ENCODE measurements at places on chromosomes 16 and 17. TPM values are rescaled to one million over a fixed set of nuclear protein-coding genes. Genes with fewer than 3 reads are reported as not detected.

DNA sequence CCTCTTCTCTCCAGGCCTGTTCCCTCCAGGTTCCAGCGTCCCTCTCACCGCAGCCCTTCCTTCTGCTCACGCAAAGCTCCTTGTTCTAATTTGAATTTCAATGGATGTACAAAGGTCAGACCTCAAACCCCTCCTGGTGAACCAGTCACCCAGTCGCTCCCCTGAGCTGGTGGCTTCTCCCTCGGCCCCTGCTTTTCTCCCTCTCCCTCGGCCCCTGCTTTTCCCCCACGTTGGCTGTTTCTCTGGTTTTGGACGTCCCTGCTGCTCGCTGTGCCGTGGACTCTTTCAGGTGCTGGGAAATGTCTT, 8.6 kb upstream of the MSLN start:
- no peak for DNase-seq
- H3K27me3 ChIP-seq, result peaks cover 28% of the 10 kb centered on the region
- H3K4me3 ChIP-seq, result peak overlapping the region; percentile 20

CCL4L2 gene
- not detected for total RNA-seq

DNAH3 gene
- total RNA-seq, result 0.22 TPM

- H3K27me3 ChIP-seq, result no peaks in the 10 kb centered on the region
- no peak for DNase-seq
- no peaks in the 10 kb centered on the region for H3K4me1 ChIP-seq
- H3K27ac ChIP-seq, result no peak overlapping the region
- no peak overlapping the region for H3K4me3 ChIP-seq
Measured at GRCh38 chr16:78389009-78389498, 289.6 kb downstream of the WWOX start.

NOG gene
- total RNA-seq, result 0.24 TPM

- no peaks in the 10 kb centered on the region for H3K4me1 ChIP-seq
- no peaks in the 10 kb centered on the region for H3K36me3 ChIP-seq
- H3K4me3 ChIP-seq, result no peak overlapping the region
- DNase-seq, result no peak
- no peak overlapping the region for H3K27ac ChIP-seq
- peaks cover 3% of the 10 kb centered on the region for H3K27me3 ChIP-seq
Measured at GRCh38 chr17:15351925-15352324, 10.5 kb upstream of the TEKT3 start.

CSH2 gene
- total RNA-seq, result not detected

ZMYND15 gene
- 0.18 TPM for total RNA-seq

PRDM7 gene
- not detected for total RNA-seq

DNA sequence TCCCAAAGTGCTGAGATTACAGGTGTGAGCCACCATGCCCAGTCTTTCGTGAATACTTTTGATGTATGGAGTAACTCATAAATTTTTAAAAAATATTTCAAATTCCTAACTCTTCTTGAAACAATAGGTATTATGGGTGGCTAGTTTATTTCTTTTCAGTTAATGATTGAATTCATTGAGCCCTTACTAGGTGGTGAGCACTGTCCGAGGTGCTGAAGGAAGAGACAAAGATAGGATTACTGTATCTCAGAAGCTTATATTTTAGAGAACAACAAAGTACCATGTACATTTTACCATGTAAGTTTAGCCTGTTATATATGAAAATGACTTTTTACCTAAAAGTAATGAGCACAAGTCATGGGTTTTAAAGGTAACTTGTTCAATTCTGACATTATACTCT, 418.3 kb downstream of the NPIPA7 start:
- H3K27ac ChIP-seq, result no peak overlapping the region
- H3K27me3 ChIP-seq, result peaks cover 17% of the 10 kb centered on the region

GRCh38 chr17:28841901-28842281, 699 bp downstream of the FAM222B start:
- peak overlapping the region; percentile 98 for H3K27ac ChIP-seq
- H3K4me3 ChIP-seq, result peak overlapping the region; percentile 91
- no peak for DNase-seq
- no peaks in the 10 kb centered on the region for H3K27me3 ChIP-seq
- peaks cover 10% of the 10 kb centered on the region for H3K4me1 ChIP-seq

MT1E gene
- 5.2 TPM for total RNA-seq

DNA sequence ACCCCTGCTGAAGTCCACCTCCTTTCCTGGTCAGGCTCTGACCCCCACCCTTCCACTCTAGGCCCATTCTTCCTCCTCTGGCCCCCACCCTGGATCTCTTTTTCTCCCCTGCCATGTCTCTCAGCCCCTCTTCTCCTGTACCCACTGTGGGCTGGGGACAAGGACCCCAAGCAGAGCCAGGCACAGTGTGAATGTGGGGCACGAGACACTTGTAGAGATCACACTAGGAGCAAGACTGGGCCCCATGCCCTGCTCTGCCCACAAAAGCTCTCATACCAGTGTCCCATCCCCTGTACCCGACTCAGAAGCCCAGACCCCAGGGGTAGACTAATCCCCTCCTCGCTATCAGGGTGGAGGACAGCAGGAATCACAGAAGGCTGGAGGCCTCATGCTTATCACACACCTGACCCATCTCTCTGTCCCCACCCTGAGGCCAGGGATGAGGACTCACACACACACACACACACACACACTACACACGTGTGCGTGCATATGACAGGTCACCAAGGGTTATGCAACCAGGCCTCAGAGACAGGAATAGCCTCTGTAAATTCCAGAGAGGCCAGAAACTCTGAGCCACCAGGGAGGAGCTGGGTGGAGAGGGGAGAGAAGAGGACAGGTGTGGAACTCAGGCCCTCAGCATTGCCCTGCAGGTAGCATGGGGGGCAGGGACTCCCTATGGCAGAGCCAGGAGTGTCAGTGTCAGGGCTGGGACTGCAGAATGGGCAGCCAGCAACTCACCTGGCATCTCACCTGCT, 21.1 kb downstream of the ARHGAP27 start:
- H3K36me3 ChIP-seq, result no peaks in the 10 kb centered on the region
- peaks cover 8% of the 10 kb centered on the region for H3K27me3 ChIP-seq
- DNase-seq, result no peak

CEP131 gene
- total RNA-seq, result 35.0 TPM

- no peaks in the 10 kb centered on the region for H3K36me3 ChIP-seq
- H3K27me3 ChIP-seq, result peaks cover 3% of the 10 kb centered on the region
- H3K4me3 ChIP-seq, result no peak overlapping the region
- peaks cover 8% of the 10 kb centered on the region for H3K4me1 ChIP-seq
Measured at GRCh38 chr16:10918294-10919002, 23.8 kb downstream of the DEXI start.

DNA sequence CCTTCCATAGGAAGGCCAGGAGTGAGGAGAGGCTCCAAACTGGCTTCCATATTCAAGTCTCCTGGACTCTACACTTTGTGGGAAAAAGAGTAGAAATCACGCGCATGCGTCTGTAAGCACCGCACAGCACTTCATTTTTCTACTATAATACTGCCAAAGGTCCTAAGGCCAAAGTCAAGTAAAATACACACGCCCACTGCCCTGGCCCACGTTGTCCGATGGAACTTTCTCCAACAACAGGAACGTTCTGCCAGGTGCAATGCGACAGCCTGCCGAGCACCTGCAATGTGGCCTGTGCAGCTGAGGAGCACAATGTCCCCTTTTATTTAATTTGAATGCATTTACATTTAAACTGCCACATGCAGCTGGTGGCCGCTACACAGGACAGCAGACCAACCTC, 23.5 kb downstream of the DNASE1 start:
- no peaks in the 10 kb centered on the region for H3K4me1 ChIP-seq
- H3K27ac ChIP-seq, result no peak overlapping the region
- no peaks in the 10 kb centered on the region for H3K27me3 ChIP-seq
- DNase-seq, result no peak
- H3K4me3 ChIP-seq, result no peak overlapping the region
- H3K36me3 ChIP-seq, result peaks cover 24% of the 10 kb centered on the region

TAT gene
- total RNA-seq, result not detected

DNA sequence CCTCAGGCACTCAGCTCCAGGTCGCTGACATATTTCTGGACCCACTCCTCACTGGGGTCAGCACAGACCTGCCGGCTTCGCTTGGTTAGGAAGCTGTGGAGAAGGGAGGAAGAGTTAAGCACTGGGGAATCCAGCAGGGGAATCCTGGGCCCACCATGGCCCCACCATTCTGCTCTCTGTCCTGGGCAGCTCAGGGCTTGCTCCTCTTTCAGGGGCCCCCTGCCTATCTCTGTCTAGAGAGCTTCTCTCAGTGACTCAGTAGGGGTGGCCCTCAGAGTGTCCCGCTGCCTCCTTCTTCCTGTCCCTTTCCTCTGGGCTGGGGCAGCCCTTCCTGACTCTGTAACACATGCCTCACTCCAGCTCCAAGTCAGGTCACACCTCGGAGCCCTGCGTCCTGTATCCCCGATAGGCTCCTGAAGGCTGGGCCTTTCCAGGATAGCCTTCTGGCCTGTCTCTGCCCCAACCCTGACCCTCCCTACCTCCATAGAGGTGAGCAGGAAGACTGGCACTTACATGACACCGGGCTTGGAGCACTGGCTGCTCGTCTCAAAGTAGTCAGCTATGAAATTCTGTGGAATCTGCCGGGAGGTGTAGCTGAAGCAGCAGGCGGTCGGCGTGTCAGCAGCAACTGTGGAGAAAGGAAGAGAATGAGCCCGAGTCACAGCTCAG, 1.1 kb downstream of the CCL3 start:
- DNase-seq, result no peak
- H3K36me3 ChIP-seq, result no peaks in the 10 kb centered on the region

GRCh38 chr16:8716592-8716991, 42.2 kb downstream of the ABAT start:
- no peak overlapping the region for H3K4me3 ChIP-seq
- peaks cover 3% of the 10 kb centered on the region for H3K4me1 ChIP-seq
- peaks cover 3% of the 10 kb centered on the region for H3K36me3 ChIP-seq
- no peak overlapping the region for H3K27ac ChIP-seq
- no peak for DNase-seq

DNA sequence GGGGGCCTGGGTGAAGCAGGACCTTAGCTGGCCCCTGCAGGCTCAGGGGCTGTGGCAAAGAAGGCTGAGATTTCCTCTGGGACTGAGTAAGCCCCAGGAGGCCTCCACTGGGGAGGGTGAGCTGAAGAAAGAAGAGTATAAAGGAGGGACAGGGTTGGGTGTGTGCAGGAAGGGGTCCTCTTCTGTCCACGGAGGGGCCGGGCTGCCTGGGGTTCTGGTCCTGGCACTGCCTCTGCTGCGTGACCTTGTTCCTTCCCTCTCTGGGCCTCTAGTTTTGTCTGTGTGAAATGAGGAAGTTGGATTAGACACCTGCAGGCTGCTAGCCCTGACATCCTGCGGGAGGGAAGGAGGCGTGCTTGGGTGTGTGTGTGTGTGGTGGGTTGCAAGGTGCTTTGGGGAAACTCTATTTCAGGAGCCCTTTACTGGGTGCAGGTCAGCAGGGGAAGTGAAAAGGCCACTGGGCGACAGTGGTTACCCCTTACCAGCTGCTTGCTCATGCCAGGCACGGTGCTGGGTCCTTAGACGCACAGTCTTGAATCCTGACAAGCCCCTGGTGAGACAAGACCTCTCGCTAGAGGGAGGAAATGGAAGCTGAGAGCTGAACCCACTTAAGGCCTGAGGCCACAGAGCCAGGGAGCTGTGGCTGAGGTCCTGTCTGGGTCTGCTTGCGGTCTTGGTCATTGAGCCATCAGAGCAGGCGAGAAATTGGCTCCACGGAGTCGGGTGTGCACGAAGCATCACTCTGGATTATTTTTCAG, 60.7 kb downstream of the OR1D5 start:
- no peaks in the 10 kb centered on the region for H3K27me3 ChIP-seq
- no peak for DNase-seq
- H3K27ac ChIP-seq, result peak overlapping the region; percentile 67
- no peak overlapping the region for H3K4me3 ChIP-seq
- peaks cover 2% of the 10 kb centered on the region for H3K4me1 ChIP-seq

CDRT15 gene
- total RNA-seq, result not detected

BCAR1 gene
- 75.1 TPM for total RNA-seq

GRCh38 chr17:80006811-80007752, 28.6 kb downstream of the TBC1D16 start:
- H3K4me3 ChIP-seq, result no peak overlapping the region
- no peak overlapping the region for H3K27ac ChIP-seq
- peaks cover 5% of the 10 kb centered on the region for H3K36me3 ChIP-seq
- DNase-seq, result no peak
- no peaks in the 10 kb centered on the region for H3K27me3 ChIP-seq

- no peak for DNase-seq
- peak overlapping the region; percentile 65 for H3K27ac ChIP-seq
- H3K4me3 ChIP-seq, result peak overlapping the region; percentile 93
Measured at GRCh38 chr16:15950869-15951268, 1.5 kb downstream of the ABCC1 start.

ARMC7 gene
- 16.7 TPM for total RNA-seq

All from progenitor cell of endocrine pancreas (in vitro differentiated cells).